ENCODE measurements at places on chromosomes 2 and 18.

DNA sequence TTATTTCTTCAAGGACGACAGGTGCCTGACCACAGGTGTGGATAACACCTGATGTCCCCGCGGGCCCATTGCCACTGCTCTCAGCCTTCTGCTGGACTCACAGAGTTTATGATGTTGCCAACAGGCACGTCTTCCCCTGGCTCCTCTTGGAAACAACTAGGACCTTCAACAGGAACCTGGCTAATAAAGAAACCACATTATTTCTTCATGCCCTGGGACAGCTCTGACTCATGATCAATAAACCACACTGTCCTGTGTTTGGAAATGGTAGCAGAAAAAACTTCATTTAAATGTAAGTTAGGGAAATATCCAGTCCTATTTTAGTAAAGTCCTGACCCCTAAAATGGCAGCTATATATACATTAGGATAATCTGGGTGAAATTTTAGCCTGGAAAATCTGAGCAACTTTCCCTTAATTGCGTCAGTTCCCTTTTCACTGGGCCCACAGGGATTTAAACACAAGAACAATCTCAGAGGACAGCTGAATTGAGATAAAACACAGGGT is 158.9 kb downstream of the VAPA start:
- DNase-seq: no peak

- no peak for DNase-seq
These were observed 19.5 kb upstream of the RPRM start for GRCh38 chr2:153497938-153498629.

DNA sequence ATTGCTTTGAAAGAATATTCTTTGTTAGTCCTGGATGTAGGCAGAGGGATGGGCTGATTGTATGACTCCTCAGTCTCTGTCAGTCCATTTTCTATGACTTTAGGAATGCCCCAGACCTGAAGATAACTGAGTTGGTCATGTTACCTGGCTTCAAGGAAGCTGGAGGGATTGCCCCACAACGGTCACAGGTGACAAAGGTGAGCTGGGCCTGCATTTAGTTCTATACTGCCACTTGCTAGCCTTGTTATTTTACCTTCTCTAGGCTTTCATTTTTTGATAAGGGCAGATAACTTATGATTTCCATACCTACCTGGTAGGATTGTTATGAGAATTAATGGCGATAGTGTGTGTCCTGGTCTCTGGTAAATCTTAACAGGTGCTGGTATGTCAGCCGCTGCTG is 260.1 kb downstream of the PRKCE start:
- DNase-seq: no peak

GRCh38 chr18:79334496-79335233 is 61.1 kb upstream of the NFATC1 start:
- DNase-seq: no peak
